ENCODE measurements at places on chromosomes 3 and 15.

DNA sequence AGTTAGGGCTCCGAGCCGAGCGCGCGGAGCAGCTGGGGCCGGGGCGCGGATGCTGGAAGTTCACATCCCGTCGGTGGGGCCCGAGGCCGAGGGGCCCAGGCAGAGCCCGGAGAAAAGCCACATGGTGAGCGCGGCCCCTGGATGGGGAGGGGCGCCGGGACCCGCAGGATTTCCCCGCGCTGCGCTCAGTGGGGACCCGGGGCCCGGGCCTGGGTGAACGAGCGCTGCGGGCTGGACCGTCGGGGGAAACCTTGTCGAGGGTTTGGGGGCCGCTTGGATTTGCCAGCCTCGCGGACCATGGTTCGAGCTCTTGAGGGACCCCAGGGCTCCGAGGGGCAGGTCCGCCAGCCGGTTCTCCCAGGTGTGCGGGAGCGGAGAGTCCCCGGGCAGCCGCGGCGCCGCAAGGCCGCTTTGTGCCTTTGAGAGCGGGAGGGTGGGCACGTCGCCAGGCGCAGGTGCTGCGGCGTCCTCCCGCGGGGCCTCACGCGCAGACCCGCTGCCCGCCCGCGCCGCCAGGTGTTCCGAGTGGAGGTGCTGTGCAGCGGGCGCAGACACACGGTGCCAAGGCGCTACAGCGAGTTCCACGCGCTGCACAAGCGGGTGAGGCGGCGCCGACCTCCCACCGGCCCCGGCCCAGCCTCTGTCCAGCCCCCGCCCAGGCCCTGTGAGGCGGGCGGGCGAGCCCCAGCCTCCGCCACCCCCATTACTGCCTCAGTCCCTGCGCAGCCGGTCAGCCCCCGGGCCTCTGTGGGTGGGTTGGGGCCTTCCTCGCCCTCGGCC, at the start of gene SNX22:
SNX22 (plus strand) TSS at position 5 of the 780 bp plus-strand sequence; CDS start at position 50, 45 bp downstream.
- DNase-seq, result peak; percentile 68

DNA sequence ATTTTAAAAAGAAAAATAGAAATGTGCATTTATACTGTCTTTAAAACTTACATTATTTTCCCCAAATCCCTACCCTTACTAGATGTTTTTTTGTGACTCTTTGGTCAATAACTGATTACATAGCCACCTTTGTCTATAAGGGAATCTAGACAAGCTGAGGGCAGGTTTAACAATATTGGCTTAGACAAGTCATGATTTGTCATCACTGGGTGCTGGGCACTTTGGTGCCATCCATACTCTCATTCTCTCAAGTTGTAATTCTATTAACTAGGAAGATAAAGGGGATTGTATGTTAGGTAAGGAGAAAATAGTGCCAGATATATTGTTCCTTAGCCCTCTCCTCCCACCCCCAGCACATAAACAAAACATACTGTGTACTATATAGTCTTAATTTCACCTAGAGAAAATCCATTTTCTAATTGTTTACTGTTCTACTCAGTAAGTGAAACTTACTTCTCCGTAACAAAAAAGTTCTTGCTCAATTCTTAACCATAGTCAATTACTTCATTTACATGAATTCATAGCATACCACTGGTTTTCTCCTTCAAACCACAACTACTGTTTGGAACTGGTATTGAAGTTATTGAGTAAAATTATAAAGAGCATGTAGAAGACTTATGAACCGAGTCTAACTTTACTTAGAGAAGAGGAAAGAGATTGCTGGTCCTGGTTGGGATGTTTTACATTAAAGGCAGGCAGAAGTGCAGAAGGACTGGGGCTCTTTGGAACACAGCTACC, 877.1 kb downstream of the PDCD6IP start:
- no peak for DNase-seq

- DNase-seq, result no peak
Measured at GRCh38 chr3:114527036-114527644, 233.3 kb downstream of the TIGIT start.

DNA sequence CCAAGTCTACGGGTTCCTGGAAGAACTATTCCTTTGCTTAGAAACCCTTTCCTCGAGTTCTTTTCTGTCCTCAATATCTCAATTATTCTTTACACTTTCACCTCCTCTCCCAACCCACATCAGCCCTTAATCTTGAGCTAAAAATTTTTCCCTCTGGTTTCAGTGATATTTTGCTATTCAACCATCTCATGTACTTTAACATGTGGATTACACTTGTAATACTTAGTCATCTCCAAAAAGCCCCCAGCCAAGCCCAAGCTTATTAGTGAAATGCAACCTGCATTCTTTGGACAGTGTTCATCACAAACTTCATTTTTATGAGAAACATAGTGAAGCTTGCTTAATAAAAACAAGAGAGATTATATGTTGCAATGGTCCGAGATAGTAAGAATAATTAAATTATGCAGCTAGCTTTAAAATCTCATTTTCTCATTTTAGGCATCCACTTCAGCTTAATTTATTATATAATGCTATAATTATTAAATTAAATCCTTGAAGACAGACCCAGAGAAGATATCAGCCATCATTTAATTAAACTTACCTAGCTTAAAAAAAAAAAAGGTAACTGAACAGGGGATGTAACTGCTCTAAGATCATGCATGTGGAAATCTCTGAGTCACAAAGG, 534.5 kb upstream of the TBL1XR1 start:
- no peak for DNase-seq

GRCh38 chr3:102727340-102727739, 292.5 kb downstream of the ZPLD1 start:
- DNase-seq, result no peak

- DNase-seq, result no peak
Measured at GRCh38 chr3:98702166-98702565, 61.0 kb upstream of the ST3GAL6 start.

DNA sequence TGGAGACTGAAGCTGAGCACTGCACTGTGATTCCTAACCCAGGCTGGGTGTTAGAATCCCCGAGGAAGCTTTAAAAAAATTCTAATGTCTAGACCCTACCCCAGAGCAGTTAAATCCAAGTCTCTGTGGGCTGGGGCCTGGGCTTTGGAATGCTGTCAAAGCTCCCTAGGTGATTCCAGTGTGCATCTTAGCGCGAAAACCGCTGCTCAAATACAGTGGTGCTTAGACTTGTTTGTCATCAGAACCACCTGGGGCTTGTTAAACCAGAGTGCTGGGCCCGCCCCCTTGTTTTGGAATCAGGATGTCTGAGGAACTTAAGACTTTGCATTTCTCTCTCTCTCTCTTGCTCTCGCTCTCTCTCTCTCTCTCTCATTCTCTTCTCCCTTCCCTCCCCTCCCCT, 20.7 kb downstream of the RHCG start:
- DNase-seq, result no peak

GRCh38 chr3:146881356-146881755, 276.2 kb upstream of the PLSCR5 start:
- no peak for DNase-seq

DNA sequence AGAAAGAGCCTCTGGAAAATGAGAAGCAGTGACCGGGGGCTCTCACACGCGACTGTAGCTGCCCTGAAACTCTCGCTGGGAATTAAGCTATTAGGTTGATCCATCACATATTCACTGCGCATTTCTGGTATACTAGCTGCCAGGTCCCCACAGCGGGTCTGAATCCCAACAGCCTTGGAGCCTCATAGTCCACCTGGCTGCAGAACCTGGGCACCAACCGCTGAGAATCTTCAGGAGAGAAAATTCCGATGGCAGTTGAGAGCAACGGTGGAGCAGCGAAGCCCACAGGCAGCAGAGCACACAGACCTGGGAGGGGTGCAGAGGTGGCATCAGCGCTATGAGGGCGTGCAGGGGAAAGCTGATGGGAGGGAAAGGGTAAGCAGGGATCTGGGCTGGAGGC, 75.1 kb downstream of the FAM174B start:
- no peak for DNase-seq

DNA sequence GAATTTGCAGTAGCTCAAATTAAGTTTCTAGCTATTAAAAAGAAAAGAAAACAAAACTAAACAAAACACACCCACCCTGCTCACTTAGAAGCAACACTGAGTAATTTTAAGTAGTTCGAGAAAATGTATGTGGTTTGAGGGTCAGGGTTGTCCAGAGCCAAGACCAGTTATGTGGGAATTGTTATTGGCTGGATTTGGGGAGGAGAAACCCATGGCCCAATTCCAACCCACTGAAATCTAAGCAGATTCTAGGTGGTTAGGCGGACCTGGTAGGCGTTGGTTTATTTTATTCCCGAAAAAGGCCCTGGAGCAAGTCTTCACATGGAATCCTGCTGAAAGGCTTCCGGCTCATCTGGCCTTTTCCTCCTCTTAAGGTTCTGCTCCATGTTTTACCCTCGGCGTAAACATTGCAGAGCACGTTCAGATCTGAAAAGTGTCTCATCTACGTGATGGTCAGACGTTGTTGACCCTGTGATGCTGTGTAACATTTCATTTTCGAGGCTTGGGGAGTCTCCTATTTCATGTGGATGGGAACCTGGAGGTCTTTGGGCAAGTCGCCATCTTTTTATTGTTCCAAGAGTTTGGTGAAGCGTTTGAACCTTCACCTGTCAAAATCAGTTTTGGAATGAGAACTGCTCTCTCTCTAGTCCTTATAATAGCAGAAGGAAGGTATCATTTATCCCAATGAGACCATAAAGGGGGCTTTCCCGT, 64.0 kb downstream of the FLNB start:
- no peak for DNase-seq

GRCh38 chr3:113981803-113982202, 34.0 kb downstream of the ZDHHC23 start:
- no peak for DNase-seq
